ENCODE measurements at places on chromosomes 1 and 21.

DNA sequence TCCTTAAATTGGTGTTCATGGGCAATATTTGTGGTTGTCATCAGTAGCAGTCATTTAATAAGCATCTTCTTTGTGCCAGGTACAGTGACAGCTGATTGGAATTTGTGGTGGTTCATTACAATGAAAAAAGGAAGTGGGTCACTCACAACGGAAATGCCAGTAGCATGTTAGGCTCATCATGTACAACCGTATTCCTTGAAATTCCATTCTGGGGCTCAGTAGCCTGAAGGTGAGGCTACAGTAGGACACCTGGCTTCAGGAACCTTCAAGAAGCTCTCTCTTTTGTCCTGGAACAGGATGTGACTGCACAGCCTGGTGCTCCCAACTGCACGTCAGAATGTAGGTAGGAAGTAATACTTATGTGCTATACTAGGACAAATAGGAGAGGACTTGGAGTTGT is 93.9 kb downstream of the ST3GAL3 start:
- no peak for DNase-seq

DNA sequence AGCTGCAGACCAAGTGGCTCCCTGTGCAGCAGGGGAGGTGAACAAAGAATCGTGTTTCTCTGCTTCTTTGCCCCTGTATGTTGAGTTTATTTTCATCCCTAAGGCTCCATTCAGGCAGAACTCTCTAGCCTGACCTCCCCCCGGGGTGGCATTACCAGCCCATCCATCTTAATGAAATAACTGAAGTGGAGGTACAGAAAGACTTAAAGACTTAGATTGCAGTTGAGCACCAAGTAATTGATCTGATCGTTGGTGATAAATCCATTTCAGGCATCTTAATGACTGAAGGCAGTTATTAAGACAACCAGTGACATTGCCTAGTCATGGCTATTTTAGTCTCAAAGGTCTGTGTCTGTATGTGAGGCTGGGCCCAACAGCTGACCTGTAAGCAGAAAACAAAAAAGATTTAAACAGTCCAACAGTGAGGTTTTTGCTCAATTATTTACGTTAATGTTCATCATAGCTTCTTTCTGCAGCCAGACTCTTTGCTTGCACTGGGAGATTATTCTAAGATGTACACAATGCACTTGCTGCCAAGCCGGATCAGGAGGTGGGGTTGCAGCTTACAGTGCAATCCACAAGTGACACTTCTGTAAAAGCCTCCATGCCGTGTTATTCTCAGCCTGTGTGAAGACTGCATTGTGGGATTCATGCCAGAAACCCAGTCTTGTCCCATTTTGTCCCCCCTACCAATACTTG is 363.0 kb upstream of the DUSP10 start:
- no peak for DNase-seq

GRCh38 chr1:14629363-14630014 is 31.0 kb downstream of the KAZN start:
- no peak for DNase-seq

DNA sequence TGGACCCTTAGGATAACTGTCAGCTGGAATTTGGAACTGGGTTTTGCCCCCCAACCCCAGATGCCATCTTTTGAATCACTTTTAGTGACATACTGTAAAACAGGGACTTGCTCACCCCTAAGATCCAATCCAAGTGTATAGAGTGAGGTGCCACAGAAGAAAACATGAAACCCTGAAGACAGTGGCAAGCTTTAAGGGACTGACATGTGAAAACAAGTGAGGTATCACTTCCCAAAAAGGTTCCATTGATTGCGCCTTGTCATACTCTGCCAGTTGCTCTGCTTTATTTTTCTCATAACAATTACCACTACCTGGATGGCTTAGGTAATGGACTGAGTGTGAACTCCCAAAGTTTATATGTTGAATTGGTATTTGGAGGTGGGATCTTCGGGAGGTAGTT is 115.6 kb downstream of the CSMD2 start:
- no peak for DNase-seq

GRCh38 chr1:12344596-12345349 is 114.9 kb downstream of the VPS13D start:
- no peak for DNase-seq

- DNase-seq = no peak
Measured at GRCh38 chr1:206516728-206516990, 9.3 kb downstream of the RASSF5 start.

Measured in activated CD8-positive, alpha-beta memory T cell treated with anti-CD3 and anti-CD28 coated beads for 48 hours (primary cell).